ENCODE measurements at places on chromosomes 3 and 15.

- no peak for ATAC-seq
Measured at GRCh38 chr3:11168881-11169805, 14.8 kb downstream of the HRH1 start.

DNA sequence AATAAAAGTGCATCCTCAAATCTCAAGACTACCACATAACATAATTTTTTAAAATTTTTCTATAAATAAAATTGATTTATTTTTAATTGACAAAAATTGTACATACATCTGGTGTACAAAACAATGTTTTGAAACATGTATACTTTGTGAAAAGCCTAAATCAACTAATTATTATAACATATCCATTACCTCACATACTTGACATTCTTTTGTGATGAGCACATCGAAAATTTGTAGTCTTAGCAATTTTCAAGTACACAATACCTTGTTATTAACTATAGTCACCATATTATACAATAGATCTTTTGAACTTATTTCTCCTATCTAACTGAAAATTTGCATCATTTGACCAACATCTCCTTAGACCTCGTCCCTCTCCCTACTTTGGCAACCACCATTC is 7.9 kb upstream of the WNT5A start:
- no peak for ATAC-seq

DNA sequence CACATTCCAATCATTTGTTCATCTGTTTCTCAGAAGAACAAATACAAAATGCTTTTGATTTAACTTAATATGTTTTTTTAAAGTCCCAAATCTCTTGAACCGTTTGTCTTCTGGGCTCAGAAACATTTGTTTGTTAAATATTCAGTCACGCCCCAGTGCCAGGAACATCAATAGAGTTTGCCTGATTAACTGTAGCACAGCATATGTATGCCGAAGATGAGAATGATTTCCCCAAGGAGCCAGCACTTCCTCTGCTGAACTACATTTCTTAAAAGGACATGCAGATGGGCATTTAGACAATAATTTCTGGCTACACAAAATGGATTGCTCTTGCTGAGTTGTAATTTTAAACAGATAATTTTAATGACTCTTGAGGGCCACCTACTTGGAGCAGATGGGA is 191.6 kb upstream of the FAM3D start:
- ATAC-seq: no peak

DNA sequence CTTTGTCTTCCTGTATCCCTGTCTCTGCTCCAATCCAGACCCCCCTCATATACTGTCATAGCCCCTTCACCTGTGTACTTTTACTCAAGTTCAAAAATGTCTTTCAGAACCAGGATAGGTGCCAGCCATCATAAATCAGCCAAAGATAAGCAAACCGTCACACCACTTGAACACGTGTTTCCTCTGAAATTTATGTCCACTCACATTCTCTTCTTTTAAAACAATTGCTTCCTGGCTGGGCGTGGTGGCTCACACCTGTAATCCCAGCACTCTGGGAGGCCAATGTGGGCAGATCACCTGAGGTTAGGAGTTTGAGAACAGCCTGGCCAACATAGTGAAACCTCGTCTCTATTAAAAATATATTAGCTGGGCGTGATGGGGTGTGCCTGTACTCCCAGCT is 74.1 kb downstream of the IGF2BP2 start:
- no peak for ATAC-seq

DNA sequence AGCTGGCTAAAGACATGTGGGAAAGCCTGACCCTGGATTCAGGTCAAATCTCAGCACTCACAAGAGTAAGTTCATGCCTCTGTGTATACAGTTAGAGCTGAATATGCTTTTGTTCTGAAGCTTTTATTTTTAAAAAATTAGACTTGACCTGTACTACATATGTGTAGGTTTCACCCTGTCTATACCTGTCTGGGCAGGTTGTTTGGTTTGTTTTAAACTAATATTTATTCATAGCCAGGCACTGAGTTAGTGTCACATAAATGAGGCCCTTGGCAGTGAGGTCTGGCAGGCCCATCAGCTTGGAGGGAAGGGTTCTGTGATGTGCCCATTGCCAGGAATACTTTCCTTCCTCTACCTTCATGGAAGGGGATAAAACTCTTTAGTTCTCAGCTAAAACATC is 1.9 kb downstream of the DNAJA4 start:
- no peak for ATAC-seq

GRCh38 chr15:92599394-92599970 is 56.1 kb downstream of the FAM174B start:
- no peak for ATAC-seq

- ATAC-seq: no peak
Measured at GRCh38 chr15:39874890-39875549, 45.0 kb downstream of the GPR176 start.

GRCh38 chr15:67305506-67305905 is 50.9 kb downstream of the IQCH start:
- no peak for ATAC-seq

- ATAC-seq: no peak
Measured at GRCh38 chr3:166425900-166426611, 588.8 kb upstream of the BCHE start.

DNA sequence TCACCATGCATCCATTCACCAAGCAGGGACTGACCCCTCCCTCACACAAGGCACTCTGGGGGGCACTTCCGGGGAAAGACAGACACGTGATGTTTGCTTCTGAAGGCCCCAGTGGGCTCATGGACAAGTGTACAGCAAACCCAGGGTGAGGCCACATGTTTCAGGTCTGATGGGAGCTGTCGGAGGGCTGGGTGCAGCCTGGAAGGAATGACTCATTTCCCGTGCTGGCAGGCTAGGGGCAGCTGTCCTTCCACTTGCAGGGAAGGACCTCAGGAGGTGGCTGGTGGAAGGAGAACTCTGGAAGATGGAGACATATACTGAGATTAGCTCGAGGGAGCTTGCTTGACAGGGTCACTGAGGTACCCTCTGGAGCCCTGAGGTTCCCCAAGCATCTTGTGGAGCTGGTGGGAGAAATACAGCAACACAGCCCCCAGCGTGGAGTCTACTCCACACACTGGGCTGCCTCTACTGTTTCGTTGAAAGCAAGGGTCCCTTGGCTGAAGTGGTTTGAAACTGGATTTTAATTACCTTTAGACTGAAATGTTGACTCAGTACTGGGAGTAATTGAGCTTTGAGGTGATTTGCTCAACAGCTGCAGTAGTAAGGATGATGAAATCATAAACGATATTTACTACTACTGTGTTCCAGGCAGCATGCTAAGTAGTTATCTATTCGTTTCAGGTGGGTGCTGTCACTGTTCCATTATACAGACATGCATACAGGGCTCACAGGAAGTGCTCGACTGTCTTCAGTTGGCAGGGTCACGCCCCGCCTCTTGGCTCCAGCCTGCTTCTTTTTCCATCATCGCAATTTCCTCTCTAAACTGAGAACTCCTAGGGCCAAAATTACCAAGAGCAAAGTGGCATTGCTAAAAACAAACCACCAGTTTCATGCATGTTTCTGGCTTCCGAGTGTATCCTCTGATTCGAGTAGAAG is 230.4 kb downstream of the ADAMTS17 start:
- ATAC-seq: no peak
